ENCODE measurements at places on chromosomes 5 and 9. TPM values are rescaled to one million over a fixed set of nuclear protein-coding genes. Genes with fewer than 3 reads are reported as not detected.

The CD14 gene
- 26.2 TPM for total RNA-seq

DNA sequence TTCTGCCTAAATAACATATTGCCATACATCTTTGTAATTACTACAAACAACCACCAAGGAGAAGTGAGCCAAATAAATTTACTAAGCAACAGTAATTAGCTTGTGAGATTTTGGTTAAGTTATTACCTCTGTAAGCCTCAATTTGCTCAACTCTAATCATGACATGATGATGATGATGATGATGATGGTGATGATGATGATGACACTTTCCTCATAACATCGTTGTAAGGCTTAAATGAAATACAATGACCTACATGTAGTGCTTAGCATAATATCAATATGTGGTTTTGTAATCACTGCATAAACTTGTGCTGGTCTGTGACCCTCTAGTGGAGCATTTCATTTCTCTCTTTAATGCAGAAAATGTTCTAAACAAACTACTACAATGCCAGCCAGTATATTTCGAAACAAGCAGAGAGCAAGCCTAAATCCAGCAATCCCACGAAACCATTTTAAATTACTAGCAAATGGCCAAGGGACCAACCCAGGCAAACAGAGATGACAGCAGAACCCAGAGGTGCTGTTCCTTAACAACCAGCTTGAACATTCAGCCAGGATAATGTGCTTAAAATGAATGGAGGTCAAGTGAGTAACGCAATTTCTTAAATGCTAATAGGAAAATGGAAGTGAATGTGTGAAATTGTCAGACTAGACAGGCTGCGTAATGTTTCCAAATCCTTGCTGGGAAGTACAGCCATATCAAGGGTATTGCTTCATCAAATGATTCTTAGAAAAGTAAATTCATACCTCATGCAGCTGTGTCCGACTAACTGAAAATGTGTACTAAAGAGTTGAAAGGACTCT is 281.9 kb upstream of the PUM3 start:
- DNase-seq: no peak

- DNase-seq: no peak
Observed at GRCh38 chr9:108621991-108622855, 233.6 kb downstream of the ACTL7B start.

DNA sequence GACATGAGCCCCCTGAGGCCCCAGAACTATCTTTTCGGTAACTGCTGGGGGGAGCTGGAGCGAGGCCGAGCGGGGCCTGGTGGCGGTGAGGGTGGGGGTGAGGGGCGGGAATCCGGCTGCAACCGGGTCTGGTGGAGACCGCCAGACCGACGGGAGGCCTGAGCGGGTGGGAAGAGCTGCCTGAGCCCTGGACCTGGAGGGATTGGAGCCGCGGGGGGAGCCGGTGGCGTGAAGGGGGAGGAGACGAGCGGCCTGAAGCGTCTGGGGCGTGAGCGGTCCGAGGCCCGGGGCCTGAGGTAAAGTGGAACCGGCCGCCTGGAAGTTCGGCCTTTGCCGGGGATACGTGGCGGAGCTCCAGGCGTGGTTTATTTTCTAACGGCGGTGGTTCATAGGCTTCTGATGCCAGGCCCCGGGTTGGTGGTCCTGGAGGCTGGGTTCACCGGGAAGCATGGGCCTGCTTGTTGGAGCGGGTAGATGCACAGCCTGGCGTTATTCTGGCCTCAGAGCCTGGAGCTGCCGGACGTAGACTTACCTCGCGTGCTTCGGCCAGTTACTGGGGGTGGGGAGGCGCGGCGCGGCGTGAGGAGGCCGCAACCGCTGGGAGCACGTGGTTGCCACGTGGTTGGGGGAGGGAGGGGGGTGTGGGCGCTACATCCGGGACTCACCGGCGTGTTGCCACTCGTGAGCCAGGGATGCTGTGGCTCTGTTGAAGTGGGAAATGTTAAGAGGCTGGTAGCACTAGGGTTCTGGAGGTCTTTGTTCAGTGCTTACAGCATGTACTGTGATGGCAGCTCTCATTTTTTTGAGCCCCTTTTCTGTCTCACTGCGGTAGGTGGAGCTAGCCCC is 544 bp downstream of the NPM1 start:
- DNase-seq: peak; percentile 70

- no peak for DNase-seq
Observed at GRCh38 chr5:158559643-158560042, 540.1 kb downstream of the EBF1 start.

GRCh38 chr5:99005506-99005905 is 76.7 kb upstream of the CHD1 start:
- no peak for DNase-seq

DNA sequence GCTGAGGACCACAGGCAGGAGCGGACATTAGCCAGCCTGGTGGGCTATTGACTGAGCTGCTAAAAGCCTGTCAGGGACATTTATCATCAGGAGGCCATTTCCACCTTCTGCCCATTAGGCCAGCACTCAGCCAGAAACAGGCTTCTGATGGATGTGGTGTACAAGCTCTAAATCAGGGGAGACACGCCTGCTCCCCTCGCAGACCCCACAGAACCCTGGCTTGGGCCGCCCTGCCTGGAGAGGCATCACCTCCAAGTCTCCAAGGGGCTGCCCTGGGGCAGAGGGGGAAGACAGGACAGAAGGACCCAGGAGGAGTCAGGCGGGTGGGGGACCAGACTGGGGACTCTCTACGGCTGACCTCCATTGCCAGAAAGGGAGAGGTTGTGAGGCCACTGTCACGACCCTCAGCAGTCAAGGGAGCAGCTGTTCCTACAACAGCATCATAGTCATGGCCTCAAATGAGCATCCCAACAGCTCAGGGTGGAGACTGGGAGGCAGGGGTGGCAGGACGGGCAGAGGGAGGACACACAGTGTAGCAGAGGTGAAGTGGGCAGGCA is 24.0 kb upstream of the TRIM14 start:
- DNase-seq: no peak

GRCh38 chr9:18857769-18858168 is 175.2 kb downstream of the SAXO1 start:
- no peak for DNase-seq

Measured in left ventricle myocardium inferior (tissue), 1 donor.